NCI-H2171 treated with DMSO at 0.1 percent for 48 hours (cell line): ENCODE measurements at places on chromosomes 3 and 15.

- no peak for DNase-seq
Measured at GRCh38 chr3:29338377-29338776, 57.5 kb downstream of the RBMS3 start.

- no peak for DNase-seq
Measured at GRCh38 chr3:183330881-183331280, 77.8 kb downstream of the B3GNT5 start.

DNA sequence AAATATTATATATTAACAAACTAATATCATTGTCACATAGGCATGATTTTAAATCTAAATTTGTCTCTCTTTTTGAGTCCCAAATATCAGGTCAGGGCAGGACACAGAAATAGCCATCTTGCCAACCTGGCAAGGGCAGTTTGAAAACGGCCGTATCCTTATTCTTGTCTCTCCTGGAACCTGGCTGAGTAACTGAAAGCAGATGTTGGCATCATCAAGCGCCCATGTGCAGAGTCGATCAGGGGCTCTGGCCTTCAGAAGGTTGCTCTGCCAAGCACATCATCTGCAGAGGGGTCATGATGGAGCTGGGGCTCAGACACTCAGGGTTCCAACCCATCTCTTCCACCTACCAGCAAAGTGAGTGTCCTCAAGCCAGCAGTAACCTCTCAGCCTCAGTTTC, 55.2 kb upstream of the OCA2 start:
- no peak for DNase-seq

DNA sequence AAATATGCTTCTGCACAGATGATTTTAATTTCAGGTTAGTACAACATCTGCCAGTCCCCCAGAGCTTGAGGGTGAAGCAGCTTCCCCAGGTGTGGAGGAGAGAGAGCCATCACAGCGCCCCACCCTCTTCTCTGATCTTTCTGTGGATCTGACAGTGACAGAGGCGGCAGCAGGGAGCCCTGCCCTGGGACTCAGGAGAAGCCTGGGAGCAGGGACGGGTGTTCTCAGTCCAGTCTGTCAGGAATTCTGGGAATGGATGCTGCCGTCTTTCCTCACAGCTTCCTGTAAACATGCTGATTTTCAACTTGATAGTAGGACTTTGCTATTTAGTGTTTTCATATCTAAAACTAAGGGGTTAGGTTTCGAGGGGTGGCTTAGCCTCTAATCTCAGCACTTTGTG, 11.4 kb upstream of the RAB8B start:
- peak; percentile 77 for DNase-seq

GRCh38 chr3:116824208-116824607, 114.6 kb downstream of the TUSC7 start:
- DNase-seq, result no peak

DNA sequence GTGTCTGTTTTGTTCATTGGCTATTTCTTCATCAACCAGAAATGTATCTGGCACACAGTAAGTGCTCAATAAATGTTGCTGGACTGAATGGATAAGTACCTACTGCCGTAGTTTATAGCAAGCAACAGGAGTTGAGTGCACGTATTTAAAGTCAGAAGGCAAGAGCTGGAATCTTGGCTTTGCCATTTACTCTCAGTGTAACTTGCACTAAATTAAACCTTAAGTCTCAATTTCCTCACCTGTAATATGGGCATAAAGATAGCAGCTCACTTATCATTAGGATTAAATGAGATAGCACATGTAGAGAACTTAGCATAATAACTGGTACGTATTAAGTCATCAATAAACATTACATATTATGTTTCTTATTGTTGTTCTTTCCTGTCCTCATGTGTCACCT, 13.0 kb upstream of the FAM174B start:
- DNase-seq, result no peak
